ENCODE measurements at places on chromosomes 16 and 17.

GRCh38 chr17:4548721-4549531 lies 6.3 kb downstream of the MYBBP1A start:
- DNase-seq: no peak

- DNase-seq: no peak
These were observed 718 bp downstream of the SAT2 start for GRCh38 chr17:7626956-7627249.

DNA sequence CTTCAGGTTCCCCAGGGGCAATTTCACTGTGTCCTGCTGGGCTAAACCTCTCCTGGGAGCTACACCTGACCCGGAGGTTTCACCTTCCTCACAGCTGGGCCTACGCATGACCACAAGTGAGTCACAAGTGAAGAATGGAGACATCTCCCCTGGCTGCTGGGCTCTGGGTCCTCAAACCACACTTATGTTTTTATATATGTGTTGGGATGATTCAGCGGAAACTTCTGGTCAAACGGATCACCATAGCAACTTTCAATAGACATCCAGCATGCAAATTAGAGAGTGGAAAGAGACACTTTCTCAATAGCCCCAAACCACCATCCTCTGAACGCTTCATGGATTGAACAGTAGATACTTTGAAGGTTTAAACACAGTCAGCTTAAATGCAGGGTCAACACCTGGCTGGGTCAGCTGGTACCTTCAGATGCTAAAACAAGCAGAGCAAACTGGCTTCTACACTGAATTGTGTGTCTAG lies 28.0 kb upstream of the MAF start:
- peak; percentile 54 for DNase-seq

DNA sequence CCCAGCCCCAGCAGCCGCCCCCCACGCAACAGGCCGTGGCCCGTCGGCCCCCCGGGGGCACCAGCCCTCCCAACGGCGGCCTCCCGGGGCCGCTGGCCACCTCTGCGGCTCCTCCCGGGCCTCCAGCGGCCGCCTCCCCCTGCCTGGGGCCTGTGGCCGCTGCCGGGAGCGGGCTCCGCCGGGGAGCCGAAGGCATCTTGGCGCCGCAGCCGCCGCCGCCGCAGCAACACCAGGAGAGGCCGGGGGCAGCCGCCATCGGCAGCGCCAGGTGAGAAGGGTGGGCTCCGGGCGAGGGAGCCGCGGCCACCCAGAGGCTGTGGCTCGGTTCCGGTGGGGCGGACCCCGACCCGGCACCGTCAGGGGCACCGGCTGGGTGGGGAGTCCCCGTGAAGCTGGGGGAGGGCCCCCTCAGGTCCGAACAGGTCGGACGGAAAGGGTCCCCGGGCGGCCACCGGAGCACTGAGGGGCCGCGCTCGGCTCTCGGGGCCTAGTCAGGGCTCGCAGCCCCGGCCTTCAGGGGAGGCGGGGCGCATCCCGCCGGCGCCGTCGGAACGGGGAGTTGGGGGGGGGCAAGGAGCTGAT lies 583 bp downstream of the ATXN2L start:
- DNase-seq: no peak
